ENCODE measurements at places on chromosomes 5 and 9.
A peak's percentile ranks its signal among the peaks of the same experiment; 100 is the strongest.

- peak; percentile 52 for DNase-seq
Measured at GRCh38 chr5:93874080-93874479, 132.7 kb upstream of the POU5F2 start.

DNA sequence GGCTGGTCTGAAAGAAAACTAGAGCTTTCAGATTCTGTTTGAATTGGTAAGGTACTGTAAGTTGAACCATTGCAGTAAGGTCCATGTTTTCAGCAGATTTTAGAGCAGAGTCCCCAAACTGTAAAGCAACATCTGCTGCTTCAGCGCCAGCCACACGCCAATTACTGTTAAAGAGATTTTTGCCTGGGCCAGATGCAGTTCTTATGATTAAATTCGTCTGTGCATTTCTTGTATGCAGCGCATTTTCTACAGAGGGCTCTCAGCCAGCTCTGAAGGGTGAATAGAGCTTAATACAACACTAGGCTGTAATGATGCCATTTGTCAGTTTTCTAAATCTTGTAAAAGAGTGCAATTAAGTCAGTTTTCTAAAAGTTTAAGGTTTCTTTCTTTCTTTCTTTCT is 246.3 kb downstream of the COX7C start:
- DNase-seq: no peak

- no peak for DNase-seq
Measured at GRCh38 chr9:134967547-134967930, 49.8 kb upstream of the FCN1 start.

DNA sequence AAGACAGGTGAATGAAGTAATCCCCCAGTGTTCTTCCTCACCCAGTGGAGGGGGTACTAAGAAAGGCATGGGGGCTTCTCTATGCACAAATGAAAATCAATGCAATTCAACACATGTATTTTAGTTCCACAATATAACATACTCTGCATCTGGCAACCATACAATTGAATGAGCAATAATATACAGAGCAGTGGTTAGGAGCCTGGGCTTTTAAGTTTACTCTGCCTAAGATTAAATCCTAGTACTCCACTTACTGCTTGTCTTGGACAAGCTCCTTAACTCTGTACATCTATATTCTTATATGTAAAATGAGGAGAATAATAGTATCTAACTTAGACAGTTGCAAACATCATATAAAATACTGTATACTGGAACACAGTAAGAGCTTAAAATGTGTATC is 195.4 kb upstream of the TRIM32 start:
- DNase-seq: no peak

DNA sequence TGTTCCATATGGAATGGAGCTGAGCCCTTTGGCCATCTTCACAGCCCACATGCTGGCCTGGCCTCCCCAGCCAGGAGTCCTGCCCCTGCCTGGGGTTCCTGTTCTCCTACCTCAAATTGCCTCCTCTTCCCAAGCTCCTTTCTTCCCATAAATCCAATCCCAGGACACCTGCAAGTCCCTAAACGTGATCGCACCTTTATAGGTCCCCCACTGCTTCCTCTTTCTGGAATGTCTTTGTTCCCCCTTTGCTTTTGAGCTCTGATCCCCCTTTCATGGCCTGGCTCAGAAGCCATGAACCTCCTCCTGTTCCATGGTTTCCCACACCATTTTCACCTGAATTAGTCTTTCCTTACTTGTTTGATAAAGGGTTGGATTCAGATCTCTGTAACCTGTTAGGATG is 68.5 kb downstream of the TRPC7 start:
- DNase-seq: no peak

GRCh38 chr9:7363777-7364477 is 435.7 kb downstream of the DMAC1 start:
- no peak for DNase-seq

GRCh38 chr9:107548298-107549142 is 59.0 kb upstream of the KLF4 start:
- peak; percentile 14 for DNase-seq

GRCh38 chr5:175674731-175675346 is 17.0 kb downstream of the HRH2 start:
- DNase-seq: no peak

GRCh38 chr9:111731928-111732327 is 62.8 kb downstream of the SHOC1 start:
- no peak for DNase-seq

DNA sequence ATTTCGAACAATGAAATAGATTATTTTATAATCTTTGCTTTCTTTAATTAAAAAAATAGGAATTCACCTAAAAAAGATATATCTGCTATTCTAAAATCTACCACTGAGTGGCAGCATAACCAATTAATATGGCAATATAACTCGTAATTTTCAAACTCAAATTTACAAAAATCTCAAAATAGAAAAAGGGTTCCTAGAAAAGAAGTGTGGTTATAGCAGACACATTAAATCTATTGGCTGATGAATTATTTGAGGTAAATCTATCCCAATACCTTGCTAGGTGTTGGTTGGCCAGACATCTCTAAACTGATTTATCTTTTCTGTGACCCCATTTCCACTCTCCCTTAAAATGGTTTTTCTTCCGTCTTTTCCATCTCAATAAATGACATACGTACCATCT is 30.2 kb upstream of the NRG2 start:
- peak; percentile 10 for DNase-seq

GRCh38 chr9:35482071-35482470 is 7.8 kb upstream of the RUSC2 start:
- DNase-seq: no peak

DNA sequence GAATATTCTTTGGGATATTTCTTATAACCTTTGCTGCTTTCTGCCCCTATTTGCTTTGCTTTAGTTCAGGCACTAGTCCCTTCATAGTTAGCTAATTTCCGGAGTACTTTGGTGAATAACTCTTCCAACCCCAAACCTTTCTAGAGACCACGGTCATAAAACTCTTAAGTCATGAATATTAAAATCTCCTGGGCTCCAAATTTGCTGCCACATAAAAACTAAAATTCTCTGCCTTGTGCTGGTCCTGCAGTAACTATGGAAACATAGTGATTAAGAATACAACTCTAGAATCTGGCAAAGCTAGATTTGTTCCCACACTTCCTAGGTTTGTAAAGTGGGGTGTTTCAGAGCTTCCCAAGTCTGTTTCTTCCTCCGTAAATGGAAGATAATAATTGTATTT is 10.0 kb upstream of the ACTBL2 start:
- no peak for DNase-seq

DNA sequence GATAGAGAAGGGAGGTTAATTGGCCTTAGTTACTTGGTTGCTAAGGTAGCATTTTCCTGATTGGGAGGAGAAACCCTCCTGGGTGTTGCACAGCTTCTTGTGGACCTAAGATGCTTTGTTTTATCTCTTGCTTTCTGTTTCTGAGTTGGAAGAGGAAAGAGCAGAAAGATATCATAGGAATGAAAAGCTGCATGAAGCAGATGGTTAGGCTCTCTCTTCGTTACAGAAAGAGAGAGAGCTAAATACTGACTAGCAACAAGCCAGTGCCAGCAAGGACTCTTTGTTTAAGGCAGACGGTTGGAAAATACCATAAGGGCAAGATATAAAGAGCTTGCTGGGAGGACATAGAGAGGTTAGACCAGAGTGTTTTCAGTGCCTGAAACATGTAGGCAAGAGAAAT is 103.1 kb downstream of the ATG10 start:
- DNase-seq: no peak

DNA sequence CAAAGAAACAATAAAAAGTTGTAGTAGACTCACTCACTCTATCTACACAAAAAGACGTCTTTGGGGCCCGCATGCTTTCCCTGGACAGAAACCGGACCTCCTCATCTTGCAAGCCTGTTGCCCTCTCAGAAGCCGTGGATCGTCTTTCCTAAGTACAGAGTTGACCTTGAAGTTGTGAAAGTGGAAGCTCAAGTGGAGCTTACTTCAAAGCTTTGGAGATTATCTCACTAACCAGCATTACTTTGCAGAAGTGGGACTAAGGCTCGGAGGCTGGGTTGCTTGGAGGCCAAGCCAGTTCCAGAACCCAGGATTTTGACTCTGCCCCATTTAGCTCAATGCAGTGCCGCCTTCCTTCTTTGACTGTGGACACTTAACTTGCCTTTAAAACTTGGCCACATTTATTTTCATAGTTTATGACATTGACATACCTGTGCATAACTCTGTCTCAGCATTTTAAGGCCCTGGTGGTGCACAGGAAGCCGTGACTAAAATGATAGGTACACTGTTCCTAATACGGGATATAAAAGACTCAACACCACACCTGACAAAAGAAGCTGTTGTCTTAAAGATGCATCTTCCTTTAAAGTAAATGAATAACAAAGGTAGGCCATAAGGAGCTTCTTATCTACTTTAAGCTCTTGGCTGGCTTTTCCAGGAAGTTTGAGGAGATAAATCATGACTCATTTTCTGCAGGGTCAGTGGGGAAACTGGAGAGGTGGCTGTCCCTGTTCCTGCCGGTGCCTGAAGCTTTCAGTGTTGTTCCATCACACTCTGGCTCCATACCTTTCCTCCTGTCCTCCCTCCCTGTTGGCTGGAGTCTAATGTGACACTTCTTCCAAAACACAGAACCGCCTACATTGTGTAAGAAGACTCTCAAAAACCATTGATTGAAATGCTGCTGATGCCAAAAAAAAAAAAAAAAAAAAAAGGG is 10.7 kb downstream of the SLC25A25 start:
- no peak for DNase-seq
